NCI-H1092 treated with DMSO at 0.1 percent for 48 hours (cell line): ENCODE measurements at places on chromosomes 1 and 21.
A peak's percentile ranks its signal among the peaks of the same experiment; 100 is the strongest.

- no peak for DNase-seq
Measured at GRCh38 chr1:99755664-99756063, 10.8 kb downstream of the FRRS1 start.

DNA sequence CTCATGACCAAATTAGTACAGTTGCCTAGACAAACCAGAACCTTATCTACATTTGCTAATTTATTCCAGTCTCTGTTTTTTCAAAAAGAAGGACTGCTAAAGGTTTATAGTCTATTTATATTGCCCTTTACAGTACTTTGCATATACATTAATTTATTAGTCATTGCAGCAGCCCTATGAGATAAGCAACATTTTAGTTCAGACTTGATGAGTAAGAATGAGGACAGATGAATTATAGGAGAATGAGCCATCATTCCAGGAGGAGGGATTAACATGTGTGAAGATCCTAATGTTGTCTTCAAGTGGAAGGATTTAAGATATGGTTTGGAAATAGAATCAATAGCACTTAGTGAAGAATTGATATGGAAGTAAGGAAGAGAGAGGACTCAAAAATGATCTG lies 152.4 kb downstream of the KCTD3 start:
- DNase-seq: no peak

DNA sequence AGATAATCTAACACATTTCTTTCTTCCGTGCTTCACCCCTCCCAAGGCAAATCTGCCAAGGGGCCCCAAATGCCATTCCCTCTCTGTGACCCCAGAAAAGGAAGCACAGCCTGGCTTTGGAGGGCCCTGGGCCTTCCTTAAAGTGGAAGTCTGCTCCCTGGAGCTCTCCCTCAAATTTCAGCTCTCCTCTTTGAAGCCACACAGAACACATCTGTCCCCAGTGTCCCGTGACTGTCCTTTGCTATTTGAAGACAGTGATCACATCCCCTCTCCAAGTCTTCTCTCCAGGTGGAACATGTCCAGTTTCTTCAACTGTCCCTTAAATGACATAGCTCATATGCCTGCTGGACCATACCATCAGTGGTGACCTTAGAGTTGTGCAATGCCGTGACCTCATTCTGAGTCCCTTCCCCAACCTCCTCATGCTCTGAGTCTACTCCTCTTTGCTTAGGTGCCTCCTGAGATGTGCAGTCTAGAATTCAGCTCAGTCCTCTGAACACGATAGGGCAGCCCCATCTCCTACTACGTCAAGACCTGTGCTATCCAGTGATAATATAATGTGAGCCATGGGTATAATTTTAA lies 18.4 kb upstream of the FOXO6 start:
- no peak for DNase-seq

GRCh38 chr1:230621324-230622030 lies 20.8 kb upstream of the COG2 start:
- DNase-seq: no peak

DNA sequence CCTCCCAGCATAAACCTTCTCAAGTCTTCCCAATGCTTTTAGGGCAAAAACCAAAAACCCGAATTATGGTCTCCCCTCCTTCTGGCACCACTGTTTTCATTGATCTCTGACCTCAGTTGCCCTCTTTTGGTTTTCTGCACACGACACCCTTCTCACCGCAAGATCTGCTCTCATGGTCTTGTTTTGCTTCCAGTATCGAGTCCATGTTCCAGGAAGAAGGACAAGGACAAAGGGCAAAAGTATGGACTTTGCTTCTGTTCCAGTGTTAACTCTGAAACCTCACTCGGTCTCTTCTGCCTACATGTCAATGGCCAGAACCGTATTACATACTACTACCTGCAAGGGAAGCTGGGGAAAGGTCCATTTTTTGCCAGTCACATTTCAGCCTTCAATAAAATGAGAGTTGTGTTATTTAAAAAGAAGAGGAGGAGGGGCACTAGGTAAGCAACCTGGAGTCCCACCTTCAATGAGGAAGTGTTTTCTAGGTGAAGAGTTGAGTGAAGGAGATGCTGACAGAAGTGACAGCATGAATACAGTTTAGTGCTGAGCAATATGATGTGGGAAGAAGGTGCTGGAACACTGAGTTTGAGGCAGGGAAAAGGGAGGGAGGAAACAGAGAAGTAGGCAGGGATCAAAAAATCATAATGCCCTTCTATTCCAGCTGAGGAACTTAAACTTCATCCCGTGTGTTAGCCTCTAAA lies 183.4 kb downstream of the FGGY start:
- DNase-seq: no peak

DNA sequence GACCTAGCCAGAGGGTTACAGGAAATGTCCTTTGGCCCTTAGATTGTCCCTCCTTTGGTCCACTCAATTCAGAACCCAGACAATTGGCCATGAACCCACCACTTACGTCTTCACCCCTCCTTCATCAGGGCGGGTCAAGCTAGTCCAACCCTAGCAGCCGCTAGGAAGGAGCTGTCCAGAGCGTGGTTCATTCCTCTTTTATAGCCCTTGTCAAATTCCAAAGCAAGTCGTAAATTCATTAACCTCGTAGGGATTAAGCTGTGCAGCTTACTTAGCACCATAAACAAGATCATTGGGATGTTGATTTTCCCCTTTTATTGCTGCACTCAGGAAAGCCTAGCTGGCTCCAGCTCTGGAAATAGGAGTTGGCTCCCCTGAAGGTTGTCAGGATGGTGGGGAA lies 90.1 kb downstream of the TMEM53 start:
- DNase-seq: no peak

GRCh38 chr1:39407896-39408640 lies 83.4 kb upstream of the BMP8A start:
- DNase-seq: peak; percentile 75
